ENCODE measurements at places on chromosomes 16 and 17.

- no peak for DNase-seq
Observed at GRCh38 chr17:60249290-60249826, 99.6 kb downstream of the CA4 start.

DNA sequence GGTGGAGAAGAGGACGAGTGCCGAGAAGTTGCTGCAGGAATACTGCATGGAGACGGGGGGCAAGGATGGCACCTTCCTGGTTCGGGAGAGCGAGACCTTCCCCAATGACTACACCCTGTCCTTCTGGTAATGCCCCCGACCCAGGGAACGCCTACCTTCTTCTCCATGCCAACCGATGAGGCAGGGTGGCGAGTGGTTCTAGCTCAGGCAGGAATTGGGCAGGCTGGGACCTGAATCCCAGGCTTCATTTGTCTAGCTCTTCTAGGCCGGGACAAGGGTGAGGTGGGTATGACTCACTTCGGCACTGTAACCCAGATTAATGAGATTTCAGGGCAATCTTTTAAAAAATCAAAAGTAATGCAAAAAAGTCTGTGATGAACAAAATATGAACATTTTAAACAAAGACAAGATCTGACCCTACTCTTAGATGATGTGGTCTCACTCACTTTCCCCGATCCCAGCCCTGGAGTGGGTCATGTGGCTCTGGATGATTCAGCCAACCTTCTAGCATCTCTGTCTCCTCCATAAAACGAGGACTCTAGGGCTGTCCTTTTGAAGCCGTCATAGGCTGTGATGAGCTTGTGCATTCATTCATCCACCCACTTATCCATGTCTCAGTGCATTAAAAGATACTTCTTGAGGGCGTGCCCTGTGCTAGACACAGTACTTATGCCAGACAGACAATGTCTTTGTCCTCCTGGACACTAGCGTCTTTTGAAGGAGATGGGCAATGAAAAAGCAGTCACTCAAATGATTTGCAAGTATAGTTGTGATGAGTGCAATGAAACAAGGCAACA is 102.6 kb downstream of the SDR42E1 start:
- DNase-seq: no peak

GRCh38 chr17:58337210-58337599 is 8.6 kb upstream of the TSPOAP1 start:
- no peak for DNase-seq

DNA sequence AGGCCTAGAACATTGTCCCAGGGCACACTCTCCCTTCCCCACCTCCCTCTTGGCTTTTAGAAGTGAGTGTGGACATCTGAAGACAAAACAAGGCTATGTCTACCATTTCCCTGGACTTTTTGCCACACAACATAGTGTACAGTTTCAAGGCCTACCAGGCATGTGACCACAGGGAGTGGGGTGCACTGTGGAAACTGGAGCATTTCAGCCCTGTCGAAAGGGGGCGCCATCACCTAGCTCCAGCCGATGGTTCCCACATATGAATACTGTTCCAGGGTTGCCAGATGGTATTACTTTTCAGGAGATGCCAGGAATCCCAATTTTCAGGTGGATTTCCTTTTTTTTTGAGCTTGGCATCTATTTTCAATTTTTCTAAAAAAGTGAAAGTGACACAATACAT is 140.7 kb downstream of the KATNIP start:
- DNase-seq: peak; percentile 30
